NCI-H2171 (cell line): ENCODE measurements at places on chromosomes 11 and 22.

DNA sequence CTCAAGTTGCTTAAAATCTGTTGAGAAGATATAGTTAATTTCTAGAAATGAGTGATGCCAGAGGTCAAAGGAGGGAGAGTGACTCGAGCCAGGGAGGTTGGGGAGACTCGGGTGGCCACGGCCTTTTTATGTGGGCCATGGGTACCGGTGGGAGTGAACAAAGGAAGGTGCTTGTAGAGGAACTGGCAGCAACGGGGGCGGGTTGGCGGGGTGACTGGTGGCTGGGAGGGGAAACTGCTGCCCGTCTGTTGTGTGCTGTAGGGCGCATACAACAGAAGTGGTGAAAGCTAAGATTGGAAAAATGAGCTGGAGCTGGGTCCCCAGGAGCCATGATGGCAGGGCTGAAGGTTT lies 5.4 kb downstream of the DAGLA start:
- no peak for DNase-seq

- no peak for DNase-seq
Observed at GRCh38 chr11:123760894-123761293, 6.6 kb upstream of the OR6X1 start.

GRCh38 chr22:26442086-26442756 lies 13.2 kb downstream of the ASPHD2 start:
- no peak for DNase-seq

DNA sequence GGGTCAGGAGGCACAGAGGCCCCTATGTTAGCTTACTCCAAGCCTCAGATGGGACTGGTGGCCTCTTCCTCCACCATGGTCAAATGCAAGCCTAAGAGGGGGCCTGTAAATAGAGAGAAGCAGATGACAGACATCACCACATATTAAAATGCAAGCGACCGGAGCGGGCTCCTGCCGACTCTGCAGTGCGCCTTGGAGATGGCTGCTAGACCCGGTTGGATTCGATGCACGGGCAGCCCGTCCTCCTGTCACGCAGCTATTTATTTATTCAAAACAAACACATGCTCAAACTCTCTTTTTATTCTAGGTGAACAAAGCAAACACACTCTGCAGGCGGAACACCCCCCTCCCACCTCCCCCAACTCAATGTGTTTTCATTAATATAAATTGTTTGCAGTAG lies 208.0 kb downstream of the DSCAML1 start:
- no peak for DNase-seq

DNA sequence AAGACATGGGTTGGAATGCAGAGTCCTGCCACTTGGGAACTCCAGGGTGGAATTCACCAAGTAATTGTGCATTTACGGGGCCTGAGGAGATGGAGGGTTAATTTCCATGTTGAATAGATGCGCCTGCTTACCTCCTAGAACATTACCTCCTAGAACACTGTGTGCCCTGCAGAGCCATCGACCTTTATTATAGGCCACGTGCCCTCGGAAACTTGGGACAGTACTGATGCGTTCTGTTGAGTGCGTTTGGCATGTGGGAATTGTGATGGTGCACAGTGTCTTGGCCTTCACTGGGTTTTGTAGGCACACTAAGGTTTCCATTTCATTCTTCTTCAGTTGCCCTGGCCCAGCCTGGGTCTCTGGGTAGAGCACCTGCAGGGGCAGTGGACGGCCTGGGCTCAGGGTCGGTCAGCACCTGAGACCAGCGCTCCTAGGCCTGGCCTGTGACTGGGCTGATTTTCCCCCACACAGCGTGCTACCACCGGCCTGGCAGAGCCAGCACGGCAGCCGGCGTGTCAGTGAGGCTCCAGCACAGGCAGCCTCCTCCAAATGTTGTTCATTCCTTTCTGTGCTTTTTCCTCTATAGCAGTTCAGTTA lies 12.7 kb downstream of the TRMU start:
- no peak for DNase-seq

DNA sequence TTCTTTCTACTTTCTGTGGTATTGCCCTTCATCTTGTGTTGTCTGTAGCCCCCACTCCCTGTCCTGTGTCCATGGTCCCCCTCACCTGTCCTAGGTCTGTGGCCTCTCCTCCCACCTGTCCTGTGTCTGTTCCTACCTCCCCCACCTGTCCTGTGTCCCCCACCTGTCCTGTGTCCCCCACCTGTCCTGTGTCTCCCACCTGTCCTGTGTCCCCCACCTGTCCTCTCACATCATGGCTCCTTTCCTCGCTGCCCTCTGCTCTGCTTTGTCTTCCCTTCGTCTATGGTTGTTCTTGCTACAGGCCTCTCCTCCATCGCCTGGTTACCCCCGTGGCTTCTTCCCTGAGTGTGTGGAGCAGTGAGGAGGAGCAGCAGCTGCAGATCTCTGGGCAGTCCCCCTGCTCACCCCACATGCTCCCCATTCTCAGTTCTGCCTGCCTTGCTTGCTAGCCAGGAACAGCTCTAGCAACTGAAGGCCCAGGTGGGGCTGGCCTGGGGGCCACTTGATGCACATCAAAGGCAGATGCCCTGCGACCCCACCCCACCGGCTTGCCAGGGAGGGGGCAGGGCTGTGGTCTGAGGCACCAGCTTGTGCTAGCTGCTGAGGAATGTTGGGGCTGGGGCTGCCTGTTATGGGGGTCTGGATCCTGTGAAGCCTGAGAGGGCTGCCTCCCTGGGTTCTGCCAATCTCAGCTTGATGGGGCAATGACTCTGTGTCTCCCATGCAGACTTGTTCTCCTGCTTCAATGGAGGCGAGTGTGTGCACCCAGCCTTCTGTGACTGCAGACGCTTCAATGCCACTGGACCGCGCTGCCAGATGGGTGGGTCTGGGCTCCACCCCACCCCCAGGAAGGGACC lies 5.6 kb downstream of the OTOG start:
- DNase-seq: no peak

GRCh38 chr11:88206751-88207150 lies 31.5 kb upstream of the RAB38 start:
- DNase-seq: no peak

DNA sequence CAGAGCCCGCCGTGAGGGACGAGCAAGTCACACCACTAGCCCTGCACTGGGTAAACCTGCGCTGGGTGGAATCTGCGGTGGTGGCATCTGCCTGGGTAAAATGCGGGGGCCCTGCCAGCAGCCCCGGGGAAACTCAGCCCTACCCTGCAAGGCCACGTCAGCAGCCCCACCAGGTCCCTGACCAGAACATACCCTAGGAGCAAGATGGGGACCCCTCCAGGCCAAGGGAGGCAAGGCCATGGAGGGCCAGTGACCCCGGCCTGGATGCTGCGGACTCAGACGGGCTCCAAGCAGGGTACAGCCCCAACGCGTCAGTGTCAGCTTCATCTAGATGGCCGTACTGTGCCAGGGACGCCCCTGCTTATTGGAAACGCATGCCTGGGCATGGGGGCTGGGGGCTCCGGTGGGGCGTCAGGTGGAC lies 26.3 kb downstream of the TOLLIP start:
- DNase-seq: no peak

- no peak for DNase-seq
Observed at GRCh38 chr22:29719899-29720645, at the start of gene CABP7. Gene CABP7 (plus strand): TSS chr22:29720003. CDS start chr22:29720425, 422 bp downstream.

GRCh38 chr11:72589802-72590761 lies 84.1 kb downstream of the PDE2A start:
- no peak for DNase-seq

- no peak for DNase-seq
Observed at GRCh38 chr22:36022162-36022561, 6.5 kb downstream of the RBFOX2 start.

GRCh38 chr11:111632516-111633220 lies 30.4 kb downstream of the SIK2 start:
- no peak for DNase-seq

DNA sequence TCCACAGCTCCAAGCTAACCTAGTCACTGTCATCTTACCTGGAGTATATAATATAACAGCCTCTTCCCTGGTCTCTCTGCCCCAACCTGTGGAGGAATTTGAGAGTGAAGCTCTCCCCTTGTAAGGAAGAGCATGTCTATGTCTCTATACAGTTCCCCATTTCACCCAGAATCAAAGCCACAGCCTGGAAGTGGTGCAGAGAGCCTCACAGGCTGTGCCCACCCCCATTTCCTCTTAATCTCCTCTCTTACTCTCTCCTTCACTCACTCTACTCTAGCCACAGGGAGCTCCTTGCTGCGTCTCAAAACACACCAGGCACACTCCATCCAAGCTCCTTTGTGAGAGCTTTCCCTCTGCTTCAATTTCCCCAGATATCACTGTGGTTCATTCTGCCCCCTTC lies 302.5 kb upstream of the ISX start:
- no peak for DNase-seq

DNA sequence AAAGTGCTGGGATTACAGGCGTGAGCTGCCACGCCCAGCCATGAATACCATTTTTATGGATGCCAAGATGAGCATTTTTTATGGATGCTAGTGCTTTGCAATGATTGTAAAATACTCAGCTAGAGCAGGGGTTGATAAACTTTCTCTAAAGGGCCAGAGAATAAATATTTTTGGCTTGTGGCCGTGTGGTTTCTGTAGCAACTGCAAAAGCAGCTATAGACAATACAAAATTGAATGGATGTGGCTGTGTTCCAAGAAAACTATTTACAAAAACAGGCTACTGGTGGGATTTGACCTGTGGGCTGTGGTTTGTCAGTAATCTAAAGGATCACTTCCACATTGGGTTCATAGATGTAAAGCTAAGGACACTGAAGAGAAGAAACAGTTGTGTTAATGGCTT lies 56.0 kb downstream of the COMMD9 start:
- DNase-seq: no peak

DNA sequence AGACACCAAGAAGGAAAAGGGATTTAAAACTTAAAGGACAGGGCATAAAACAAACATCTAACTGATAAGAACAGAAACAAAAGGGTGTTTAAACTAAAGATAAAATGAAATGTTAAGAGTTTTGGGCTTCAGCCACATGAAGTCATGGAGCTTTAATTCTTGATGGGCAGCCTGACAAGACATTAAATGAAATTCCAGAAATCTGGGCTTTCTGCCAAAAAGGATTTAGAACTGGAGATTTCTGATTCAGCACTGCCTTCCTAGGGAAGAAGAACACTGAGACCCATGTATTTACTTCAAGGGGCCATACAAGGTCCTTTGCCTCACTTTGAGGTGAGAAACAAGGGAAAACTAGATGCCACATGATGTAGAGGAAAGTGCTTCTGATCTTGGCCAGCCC lies 355.9 kb upstream of the RAG2 start:
- no peak for DNase-seq

DNA sequence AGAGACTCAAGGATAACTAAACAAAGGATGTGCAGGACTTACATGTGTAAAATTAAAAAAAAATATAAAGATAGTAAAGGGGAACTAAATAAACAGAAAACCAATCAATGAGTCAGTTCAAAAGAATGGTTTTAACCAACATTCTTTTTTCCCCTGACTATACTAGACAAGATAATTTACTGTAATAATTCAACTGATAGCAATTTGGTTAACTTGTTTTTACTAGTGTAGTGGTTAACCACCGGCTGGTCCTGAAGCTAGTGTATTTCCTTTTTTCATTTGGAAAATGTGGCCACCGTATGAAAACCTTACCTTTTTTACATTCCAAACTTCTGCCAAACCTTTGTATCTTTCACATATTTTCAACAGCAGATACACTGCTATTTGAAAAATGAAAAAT lies 123.1 kb downstream of the ARHGAP42 start:
- no peak for DNase-seq

DNA sequence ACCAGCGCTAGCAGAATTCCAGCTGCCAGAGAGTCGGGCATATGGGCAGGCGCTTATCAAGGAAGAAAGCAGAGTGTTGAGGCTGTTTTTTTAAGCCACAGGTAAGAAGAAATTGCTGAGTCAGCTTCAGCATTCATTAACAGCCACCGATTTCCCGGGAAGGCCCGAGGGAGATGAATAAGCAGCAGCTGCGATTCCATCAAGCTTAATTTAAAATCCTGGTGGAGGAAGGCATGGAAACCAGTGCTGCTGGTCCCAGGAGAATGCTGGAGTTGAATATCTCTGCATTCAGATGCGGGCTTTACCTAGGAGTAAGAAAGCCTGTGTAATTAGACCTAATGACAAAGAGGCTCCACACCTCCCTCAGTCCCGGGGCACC lies 168.8 kb downstream of the BRD1 start:
- DNase-seq: peak; percentile 96

DNA sequence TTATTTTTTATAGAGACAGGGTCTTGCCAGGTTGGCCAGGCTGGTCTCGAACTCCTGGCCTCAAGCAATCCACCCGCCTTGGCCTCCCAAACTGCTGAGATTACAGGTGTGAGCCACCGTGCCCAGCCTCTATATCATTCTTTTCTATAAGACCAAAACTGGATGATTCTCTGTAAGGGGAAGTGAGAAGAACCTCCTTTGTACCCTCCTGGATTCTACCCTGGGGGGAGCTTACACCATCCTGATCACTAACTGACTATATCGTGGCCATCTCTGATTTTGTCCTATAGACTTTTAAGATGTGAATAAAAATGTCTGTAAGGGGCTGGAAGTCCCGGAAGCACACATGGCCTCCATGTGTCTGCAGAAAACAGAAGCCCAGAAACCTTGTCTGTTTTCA lies 9.1 kb downstream of the PIWIL4 start:
- no peak for DNase-seq

GRCh38 chr22:41976070-41976901 lies 7.0 kb downstream of the SEPTIN3 start:
- peak; percentile 52 for DNase-seq

DNA sequence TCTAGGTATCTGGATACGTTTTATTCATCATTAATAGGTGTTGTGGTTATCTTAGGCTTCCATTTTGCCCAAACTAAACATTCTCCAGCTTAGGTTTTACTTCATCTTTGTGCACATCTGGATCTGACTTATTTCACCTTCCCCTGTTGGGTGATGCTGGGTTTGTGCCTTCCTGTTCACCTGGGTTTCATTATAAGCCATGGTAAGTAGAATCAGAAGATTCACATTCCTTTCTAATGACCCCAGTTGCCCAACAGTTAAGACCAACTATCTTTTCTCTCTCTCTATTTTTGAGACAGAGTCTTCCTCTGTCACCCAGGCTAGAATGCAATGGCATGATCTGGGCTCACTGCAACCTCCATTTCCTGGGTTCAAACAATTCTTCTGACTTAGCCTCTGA lies 44.6 kb downstream of the LMO2 start:
- no peak for DNase-seq

- DNase-seq: no peak
Observed at GRCh38 chr11:131980888-131981668, 610.7 kb downstream of the NTM start.

GRCh38 chr11:113119074-113119473 lies 157.9 kb downstream of the NCAM1 start:
- no peak for DNase-seq

GRCh38 chr22:33328789-33329296 lies 270.7 kb upstream of the SYN3 start:
- DNase-seq: no peak
